ENCODE measurements at places on chromosomes 6 and 20.

GRCh38 chr20:64224351-64225170, 31.0 kb upstream of the PCMTD2 start:
- peak; percentile 75 for ATAC-seq

DNA sequence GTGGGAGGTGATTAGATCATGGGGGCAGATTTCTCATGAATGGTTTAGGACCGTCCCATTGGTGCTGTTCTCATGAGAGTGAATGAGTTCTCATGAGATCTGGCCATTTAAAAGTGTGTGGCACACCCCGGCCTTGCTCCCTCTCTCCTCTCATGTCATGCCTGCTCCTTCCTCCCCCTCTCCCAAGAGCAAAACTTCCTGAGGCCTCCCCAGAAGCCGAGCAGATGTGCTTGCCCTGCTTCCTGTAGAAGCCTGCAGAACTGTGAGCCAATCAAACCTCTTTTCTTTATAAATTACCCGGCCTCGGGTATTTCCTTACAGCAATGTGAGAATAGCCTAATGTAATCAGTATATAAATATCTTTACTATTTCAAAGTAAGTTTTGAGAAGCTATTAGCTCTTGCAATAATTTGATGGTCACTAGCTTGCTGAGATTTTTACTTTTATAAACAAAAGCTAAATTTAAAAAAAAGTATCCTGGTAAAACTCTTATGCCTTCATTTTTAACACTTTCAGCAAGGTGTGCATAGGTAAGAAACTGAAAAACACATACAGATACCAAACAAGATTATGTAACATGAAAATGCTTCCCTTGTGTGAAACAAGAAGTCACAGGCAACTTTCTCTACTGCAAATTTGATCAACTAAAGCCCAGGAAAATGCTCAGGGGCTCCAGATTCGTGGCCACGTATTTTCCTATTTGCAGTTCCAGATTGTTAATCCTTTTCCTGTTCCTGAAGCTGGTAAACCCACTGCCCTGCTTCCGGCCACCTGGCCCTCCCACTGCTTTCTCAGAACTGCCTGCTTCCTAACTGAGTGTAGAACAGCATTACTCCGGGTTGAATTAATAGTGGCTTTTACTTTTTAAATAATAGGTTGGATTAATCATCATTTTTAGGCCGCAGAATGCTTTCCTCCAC, 395.1 kb upstream of the CNR1 start:
- ATAC-seq = no peak

- no peak for ATAC-seq
Measured at GRCh38 chr6:45438849-45439406, 61.2 kb upstream of the SUPT3H start.

- peak; percentile 86 for ATAC-seq
Measured at GRCh38 chr6:29547573-29547972, 12.0 kb downstream of the UBD start.

GRCh38 chr6:109662192-109662591, 28.8 kb downstream of the AK9 start:
- ATAC-seq = no peak

DNA sequence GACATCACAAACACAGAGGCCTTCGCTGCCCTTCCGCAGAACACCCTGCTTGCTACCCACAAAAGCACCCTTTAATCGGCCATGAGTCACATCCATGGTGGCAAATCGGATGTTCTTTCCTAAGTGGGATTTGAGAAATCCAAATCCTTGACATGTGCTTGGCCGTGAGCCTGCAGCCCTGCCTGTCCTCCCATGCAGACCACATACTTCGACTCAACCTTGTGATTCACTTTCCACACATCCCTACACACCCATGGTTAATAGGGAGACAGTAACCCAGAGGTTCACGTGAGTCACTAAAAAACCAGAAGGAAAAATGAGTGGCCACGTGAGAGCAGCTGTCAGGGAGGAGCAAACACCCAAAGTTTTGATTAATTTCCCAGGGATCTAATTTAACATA, 19.4 kb downstream of the RAMACL start:
- ATAC-seq = no peak

DNA sequence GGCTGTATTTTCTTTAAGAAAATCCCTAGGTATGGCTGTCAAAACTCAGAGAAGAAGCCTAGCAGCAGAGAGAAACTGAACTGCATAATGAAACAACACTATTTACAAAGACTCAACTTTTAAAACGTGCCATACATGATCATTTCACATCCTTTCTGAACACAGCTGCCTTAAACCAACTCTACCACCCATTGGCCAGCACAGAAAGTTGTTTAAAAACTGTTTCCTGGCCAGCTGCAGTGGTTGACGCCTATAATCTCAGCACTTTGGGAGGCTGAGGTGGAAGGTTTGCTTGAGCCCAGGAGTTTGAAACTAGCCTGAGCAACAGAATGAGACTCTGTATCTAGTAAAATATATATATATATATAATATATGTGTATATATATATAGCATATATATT, 336.4 kb upstream of the SOX4 start:
- ATAC-seq = no peak
